Activated CD8-positive, alpha-beta memory T cell treated with anti-CD3 and anti-CD28 coated beads for 48 hours (primary cell): ENCODE measurements at places on chromosomes 13 and 19.

DNA sequence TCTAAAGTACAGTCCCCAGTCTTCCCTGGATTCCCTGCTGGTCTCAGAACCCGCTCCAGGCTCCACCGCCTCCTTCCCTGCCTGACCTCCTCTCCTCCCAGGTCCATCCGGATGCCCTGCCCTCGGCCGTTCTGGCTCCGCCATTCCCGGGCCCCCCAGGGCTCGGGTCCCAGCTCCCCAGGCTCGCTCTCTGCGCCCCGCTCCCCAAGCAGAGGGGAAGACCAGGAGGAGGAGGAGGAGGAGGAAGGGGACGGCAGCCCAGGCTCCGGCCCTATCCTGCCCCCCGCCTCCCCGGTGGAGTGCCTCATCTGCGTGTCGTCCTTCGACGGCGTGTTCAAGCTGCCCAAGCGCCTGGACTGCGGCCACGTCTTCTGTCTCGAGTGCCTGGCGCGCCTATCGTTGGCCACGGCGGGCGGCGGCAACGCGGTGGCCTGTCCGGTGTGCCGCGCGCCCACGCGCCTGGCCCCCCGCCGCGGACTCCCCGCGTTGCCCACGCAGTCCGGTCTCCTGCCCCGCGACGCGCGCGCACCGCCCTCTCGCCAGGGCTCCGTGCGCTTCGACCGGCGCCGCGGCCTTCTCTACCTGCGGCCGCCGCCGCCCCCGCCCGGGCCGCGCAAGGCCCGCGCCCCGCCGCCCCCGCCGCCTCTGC, 647 bp downstream of the RNF225 start:
- no peak for DNase-seq

GRCh38 chr19:5127717-5128116, 158.8 kb downstream of the KDM4B start:
- no peak for DNase-seq

DNA sequence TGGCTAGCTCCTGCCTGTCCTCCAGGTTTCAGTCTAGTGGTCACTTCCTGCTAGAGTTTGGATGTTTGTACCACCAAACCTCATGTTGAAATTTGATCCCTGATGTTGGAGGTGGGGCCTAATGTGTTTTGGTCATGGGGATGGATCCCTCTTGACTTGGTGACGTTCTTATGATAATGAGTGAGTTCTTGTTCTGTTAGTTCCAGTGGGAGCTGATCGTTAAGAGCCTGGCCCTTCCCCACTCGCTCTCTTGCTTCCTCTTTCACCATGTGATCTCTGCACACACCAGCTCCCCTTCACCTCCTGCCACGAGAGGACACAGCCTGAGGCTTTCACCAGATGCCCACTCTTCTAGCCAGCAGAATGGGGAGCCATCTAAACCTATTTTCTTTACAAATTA, 86.8 kb upstream of the SCEL start:
- DNase-seq: no peak

DNA sequence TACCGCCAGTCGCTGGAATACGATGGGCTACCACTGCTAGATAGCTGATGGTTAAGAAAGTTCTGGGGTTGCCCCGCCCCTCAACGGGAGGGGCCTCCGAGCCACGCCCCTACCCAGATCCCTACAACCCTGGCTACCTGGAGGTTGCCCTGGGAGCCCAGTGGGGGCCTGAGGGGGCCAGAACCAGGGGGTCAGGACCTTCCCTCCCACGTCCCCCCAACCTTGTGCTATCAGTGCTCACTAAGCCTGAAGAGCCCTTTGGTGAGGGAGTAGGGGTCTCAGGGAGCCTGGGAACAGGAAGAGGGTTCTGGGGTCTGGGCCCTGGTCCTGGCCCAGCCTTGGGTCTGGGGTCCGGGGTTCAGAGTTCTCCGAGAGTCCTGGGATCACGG, 8.9 kb downstream of the OCEL1 start:
- DNase-seq: no peak

DNA sequence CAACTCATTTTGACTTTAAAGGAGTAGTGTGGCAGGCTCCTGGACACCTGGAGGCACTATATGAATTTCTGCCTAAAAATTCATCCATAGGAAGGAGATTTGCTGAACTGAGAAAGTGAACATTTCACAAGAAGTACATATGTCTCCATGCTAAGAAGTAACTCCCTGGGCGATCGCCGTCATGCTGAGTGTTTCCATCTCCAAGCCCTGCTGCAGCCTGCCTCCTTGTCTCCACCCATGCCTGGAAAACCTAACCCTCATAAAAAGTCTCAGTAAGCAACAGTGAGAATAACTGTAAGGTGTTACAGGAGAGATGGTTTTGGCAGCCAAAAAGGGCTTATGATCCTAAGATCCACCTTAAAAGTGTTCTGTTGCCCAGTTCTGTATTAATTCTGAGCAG, 251.3 kb downstream of the SHISA2 start:
- no peak for DNase-seq

GRCh38 chr19:33453265-33453664, 68.3 kb downstream of the PEPD start:
- DNase-seq: no peak

- DNase-seq: no peak
Measured at GRCh38 chr13:46405457-46405856, 18.4 kb upstream of the RUBCNL start.

GRCh38 chr13:110341445-110342244, 34.6 kb downstream of the COL4A2 start:
- DNase-seq: no peak
